Stimulated activated CD4-positive, alpha-beta T cell treated with anti-CD3 and anti-CD28 coated beads, Interleukin-12 subunit alpha, Interleukin-12 subunit beta, amount 100 ng/mL, for 48 hours (primary cell): ENCODE measurements at places on chromosomes 7 and 10.

- no peak for DNase-seq
Measured at GRCh38 chr7:35723011-35723410, 28.1 kb upstream of the HERPUD2 start.

DNA sequence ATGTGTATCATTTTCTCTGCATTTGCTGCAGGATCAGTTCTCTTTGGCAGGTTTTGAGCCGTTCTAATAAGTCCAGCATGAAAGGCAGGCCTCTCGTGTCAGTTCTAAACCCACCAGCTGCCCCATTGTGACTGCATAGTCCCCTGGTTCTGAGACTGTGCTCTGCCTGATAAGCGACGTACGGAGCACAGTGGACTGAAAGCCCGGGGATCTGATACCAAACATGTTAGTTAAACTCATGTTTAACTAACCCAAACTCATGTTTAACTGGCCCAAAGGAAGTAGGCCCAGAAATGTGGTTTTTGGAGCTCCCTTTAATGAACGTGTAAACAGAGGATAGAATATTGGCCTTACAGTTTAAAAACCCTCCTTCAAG is 98.0 kb upstream of the PDCD4 start:
- no peak for DNase-seq

DNA sequence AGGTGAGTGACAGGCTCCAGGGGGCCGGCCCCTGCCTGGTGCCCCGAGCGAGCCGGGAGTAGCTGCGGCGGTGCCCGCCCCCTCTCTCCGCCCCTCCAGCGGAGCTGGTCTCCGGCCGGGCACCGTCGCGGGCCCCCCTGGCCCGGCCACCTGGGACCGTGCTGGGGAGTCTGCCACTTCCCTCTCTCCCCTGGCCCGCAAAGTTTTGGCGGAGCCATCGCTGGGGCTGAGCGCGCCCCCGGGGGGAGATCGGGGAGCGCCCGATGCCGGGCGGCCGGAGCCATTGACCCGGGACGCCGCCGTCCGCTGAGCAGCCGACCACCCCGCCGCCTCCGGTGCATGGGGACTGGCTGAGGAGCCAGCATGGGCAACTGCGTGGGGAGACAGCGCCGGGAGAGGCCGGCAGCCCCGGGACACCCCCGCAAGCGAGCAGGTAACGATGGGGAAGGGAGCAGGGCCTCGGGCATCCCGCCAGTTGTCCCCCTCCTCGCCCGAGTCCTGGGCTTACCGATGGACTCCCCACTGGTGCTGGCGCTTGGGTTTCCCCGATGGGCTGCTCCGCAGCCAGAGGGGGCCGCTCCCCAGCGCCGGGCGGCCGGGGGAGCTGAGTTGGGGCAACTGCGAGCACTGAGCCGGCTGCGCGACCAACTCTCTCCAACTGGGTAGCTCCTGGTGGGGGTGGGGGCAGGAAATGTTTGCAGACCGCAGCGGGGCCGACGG is at the start of gene UBTD1:
TSS of gene UBTD1 (plus strand) at position 84 of the 720 bp plus-strand sequence. CDS start at position 364, 280 bp downstream.
- peak; percentile 12 for DNase-seq

GRCh38 chr10:63703740-63704345 is 182.6 kb downstream of the REEP3 start:
- DNase-seq = no peak

- no peak for DNase-seq
Measured at GRCh38 chr7:84982199-84982598, 204.7 kb downstream of the SEMA3D start.

DNA sequence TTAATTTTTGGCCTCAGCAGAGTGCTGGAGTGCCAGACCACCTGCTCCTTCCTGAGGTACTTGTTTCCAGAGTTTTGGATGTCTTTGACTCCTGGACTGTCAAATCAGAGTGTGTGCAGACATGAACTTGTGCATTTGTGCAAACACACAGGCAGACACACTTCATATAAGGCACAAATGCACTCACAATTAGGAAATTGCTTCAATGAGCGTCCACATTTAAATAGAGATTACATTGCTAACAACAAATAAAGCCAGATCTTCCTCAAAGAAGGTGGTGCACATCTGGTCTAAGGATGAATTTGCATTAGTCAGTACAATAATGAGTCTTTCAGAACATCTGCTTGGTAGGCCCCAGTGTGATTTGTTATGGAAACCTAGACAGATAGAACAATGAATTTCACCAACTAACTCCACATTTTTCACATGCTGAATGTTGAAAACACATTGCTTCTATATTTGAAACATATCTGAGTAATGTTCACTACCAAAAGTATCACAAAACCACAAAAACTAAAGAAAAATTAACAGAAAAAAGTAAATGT is 266.7 kb upstream of the INHBA start:
- DNase-seq = no peak

DNA sequence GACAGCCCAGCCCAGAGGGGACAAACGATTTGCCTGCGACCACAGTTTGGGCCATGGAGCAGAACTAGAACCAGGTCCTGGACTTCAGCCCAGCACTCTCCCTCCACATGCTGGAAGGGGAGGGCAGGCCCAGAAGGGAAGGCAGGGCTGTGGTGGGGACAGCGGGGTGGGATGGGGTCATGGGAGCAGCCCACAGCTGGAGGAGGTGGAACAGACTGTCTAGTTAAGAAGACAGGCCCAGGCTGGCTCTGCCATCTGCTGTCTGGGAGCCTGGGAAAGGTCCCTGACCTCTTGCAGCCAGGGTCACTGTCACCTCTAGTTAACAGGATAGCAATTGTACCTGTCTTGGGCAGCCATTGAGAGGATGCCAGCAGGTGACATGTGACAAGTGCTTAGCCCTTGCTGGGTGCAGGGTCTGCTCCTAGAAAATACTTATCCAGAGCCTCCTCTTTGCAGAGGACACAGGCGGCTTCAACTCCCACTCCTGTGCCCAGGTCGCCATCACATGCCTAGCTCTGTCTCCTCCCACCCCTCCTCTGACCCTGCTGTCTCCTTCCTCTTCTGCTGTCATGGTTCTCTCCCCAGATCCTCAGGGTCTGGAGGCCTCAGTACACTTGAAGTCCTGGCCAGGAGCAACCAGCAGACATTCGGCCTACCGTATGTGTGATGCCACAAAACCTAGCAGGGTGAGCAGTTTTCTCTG is 37.0 kb upstream of the CHST15 start:
- DNase-seq = no peak

- DNase-seq = no peak
Measured at GRCh38 chr7:42180806-42181205, 56.2 kb downstream of the GLI3 start.

DNA sequence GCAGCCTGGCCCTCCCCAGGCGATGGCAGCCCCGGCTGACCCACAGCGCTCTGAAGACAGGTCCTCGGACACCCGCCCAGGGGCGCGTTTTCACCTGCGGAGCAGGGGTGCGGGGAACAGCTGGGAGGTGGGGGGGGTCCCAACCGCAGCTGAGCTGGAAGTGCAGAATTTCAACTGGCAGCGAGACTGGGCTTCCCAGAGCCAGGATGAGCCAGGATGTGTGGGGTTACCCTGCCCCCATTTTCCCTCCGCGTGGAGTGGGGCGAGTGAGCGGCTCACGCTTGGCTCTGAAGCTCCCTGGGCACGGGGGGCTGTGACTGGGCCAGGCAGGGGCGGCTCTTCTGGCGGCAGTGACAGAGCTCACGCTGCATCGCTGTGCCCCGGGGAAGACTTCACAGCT is 70.2 kb downstream of the DNAJB6 start:
- DNase-seq = no peak

- no peak for DNase-seq
Measured at GRCh38 chr10:119713744-119714483, 11.9 kb upstream of the INPP5F start.

- no peak for DNase-seq
Measured at GRCh38 chr10:26215396-26215934, 1.1 kb upstream of the GAD2 start.

- DNase-seq = no peak
Measured at GRCh38 chr7:21367537-21367936, 60.3 kb upstream of the SP4 start.

DNA sequence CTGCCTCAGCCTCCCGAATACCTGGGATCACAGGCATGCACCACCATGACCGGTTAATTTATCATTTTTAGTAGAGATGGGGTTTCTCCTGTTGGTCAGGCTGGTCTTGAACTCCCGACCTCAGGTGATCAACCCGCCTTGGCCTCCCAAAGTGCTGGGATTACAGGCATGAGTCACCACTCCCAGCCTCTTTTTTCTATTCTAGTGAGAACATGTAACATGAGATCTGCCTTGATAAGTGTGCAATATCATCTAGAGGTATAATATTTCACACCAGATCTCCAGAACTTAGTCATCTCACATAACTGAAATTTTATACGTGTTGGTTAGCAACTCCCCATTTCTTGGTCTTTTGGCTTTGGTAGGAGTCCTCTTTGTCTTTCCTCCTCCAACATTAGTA is 656.9 kb downstream of the CNTNAP2 start:
- DNase-seq = no peak

GRCh38 chr7:100693312-100694097 is 545 bp downstream of the GIGYF1 start:
- DNase-seq = no peak

GRCh38 chr10:103510046-103510685 is 16.7 kb downstream of the NEURL1 start:
- no peak for DNase-seq
